Smooth muscle cell of the coronary artery (primary cell): ENCODE measurements at places on chromosomes 6 and 20. TPM values are rescaled to one million over a fixed set of nuclear protein-coding genes. Genes with fewer than 3 reads are reported as not detected.

XKR7 gene
- not detected in 2 replicates for total RNA-seq

SLC22A16 gene
- not detected in 2 replicates for total RNA-seq

MUCL3 gene
- total RNA-seq: not detected in 2 replicates

CALHM4 gene
- total RNA-seq: not detected in 2 replicates

EBF4 gene
- total RNA-seq: 0.59 and 0.75 TPM in 2 replicates

KIAA0408 gene
- total RNA-seq: 0.15 and 0.23 TPM in 2 replicates

CPXM1 gene
- 0.23 and 32.2 TPM in 2 replicates for total RNA-seq

ZBP1 gene
- total RNA-seq: not detected in 2 replicates

SYCP2 gene
- 0.45 and 0.70 TPM in 2 replicates for total RNA-seq

UBE3D gene
- total RNA-seq: 4.7 and 5.5 TPM in 2 replicates
